ENCODE measurements at places on chromosomes 13 and 19.

DNA sequence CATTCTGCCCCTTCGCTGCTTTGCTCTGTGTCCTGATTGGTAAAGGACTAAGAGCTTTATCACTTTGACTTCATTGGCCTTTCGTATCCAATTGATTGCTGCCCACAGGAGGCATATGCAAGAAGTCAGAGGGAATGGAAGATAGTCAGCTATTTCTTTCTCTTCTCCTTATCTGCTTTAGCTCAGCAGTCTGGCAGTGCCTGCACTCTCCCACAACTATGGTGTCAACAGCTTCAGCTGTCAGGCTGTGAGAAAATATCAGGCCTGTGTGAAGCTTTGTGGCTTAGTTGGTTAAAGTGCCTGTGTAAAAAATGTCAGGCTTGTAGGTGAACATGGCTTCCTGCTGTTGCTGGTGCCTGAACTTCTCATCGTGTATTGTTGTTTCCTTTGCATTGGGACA, 243.0 kb downstream of the PCDH17 start:
- no peak for ATAC-seq

GRCh38 chr13:32748305-32748704, 162.1 kb downstream of the PDS5B start:
- ATAC-seq: no peak

- ATAC-seq: no peak
These were observed 11.8 kb downstream of the CEACAM6 start for GRCh38 chr19:41767115-41767514.

DNA sequence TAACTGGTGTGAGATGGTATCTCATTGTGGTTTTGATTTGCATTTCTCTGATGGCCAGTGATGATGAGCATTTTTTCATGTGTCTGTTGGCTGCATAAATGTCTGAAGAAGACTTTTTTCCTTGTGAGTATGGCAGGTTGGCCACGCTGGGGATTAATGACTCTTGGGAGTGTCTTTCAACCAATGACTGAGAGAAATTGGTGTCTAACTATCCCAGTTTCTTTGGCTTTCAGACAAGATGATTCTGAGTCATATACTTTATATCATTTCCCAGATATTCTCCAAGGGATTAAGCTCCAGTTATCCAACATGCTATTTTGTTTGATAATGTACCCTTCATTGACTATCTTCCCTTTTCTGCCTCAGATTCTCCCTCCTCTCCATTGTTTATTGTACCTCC, 35.5 kb upstream of the CSNK1A1L start:
- no peak for ATAC-seq

GRCh38 chr19:48354332-48354992, 9.3 kb downstream of the TMEM143 start:
- ATAC-seq: no peak
